Skin of body (tissue), 3 donors: ENCODE measurements at places on chromosomes 11 and 22. TPM values are rescaled to one million over a fixed set of nuclear protein-coding genes. Genes with fewer than 3 reads are reported as not detected.

DNA sequence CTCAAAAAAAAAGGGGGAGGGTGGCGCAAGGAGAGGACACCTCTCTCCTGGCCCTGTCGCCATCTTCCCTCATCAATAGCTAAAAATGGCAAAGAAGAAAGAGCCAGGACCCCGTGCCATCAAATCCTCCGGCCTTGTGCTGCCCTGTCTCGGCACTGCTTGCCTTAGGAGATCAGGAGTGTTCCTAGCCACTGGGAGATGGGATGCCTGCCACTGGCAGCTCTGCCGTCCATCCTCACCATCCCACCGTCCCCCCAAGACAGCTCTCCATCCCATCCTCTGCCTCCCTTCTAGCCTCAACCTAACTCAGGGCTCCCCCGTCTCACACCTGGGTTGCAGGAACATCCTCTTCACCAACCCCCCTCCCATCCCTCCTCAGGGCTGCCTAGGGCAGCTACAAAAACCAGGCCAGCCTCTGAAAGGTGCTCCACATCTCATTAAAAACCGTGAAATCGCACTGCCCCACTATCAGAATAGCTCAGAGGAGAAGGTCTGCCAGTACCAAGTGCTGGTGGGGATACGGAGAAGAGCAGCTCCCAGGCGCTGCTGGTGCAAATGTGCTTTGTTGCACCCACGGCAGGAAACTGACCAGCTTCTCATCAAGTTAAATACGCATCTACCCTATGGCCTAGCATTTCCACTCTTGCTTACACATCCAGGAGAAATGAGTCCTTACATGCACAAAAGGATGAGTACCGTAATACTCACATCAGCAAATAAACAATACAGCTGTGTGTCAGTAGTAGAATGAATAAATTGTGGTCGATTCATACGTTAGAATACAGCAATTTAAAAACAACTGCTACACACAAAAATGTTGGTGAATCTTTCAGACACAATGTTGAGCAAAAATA is 31.7 kb upstream of the GCAT start:
- no peak for DNase-seq

DNA sequence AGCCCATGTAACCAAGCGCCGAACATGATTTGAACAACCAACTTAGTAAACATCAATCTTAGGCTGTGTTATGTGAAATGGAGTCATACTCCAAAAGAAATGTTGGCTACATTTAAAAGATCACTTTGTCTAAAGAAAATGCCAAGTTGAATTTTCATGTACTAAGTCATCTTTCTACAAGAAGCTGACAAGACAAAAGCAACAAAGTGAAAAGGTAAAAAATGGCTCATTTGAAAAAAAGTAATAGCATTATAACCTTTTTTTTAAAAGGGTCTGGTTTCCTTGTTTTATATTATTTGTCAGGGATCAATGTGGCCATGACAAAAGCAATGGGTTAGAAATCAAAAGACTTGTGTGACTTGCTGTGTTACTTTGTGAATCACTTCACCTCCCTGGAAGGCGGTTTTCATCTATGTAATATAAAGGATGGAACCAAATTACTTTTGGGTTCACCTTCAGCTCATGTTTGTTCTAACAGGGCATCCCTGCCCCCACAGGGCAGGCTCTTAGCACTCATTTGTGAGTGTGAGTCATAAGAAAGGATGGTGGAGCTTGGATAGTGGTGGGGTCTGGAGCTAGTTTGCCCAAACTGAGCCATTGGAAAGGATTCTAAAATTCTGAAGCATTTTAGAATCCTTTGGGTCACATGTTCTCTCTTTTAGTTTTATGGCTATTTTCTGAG is 131.9 kb upstream of the MTMR2 start:
- no peak for DNase-seq

DNA sequence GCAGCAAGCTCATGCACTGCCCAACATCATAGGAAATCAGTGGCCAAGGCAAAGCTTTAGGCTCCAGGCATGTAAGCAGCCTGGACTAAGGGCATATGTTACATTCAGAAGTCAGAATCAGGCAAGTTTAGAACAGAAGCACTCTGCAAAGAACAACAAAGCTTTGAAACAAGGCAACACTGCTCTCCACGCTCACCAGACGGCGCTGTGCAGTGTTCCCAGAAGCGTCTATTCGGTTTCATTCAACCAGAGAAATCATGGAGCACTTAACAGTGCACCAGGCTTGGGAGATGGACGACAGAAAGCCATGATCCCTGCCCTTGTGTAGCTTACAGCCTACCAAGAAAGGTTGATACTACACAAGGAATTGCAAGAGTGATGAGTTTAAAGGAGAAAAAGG is 555.8 kb downstream of the BUD13 start:
- no peak for DNase-seq

DNA sequence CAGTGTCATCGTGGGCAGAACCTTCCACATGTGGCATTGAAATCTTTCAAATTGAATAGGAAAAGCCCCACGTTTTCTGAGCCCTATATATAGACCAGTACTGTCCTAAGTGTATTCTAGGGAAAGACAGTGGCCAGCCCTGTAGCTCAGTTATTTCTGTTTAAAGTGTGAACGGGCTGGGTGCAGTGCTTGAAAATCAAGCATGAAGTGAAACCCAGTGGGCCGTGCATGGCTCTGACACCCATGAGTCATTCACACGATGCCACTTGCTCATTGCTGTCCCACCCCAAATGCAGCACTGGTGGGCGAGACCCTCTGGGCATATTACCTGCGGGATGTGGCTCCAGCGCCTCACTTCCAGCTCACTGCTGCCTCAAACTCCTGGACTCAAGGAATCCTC is 29.8 kb upstream of the CCDC188 start:
- no peak for DNase-seq

DNA sequence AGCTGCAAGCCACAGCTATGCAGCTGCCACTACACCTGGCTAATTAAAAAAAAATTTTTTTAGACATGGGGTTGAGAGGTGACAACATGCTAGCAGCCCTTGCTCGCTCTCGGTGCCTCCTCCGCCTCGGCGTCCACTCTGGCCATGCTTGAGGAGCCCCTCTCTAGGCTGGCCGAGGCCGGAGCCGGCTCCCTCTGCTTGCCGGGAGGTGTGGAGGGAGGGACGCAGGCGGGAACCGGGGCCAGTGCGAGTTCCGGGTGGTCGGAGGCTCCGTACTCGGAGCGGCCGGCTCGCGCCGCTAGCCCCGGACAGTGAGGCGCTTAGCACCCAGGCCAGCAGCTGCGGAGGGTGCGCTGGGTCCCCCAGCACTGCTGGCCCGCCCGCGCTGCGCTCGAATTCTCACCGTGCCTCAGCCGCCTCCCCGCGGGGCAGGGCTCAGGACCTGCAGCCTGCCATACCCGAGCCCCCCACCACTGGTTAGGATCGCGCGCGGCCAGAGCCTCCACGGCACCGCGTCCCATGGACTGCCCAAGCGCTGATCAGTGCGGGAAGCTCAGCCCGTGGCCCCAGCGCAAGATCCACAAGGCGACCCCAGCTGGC is 10.7 kb downstream of the MYO18B start:
- no peak for DNase-seq

DNA sequence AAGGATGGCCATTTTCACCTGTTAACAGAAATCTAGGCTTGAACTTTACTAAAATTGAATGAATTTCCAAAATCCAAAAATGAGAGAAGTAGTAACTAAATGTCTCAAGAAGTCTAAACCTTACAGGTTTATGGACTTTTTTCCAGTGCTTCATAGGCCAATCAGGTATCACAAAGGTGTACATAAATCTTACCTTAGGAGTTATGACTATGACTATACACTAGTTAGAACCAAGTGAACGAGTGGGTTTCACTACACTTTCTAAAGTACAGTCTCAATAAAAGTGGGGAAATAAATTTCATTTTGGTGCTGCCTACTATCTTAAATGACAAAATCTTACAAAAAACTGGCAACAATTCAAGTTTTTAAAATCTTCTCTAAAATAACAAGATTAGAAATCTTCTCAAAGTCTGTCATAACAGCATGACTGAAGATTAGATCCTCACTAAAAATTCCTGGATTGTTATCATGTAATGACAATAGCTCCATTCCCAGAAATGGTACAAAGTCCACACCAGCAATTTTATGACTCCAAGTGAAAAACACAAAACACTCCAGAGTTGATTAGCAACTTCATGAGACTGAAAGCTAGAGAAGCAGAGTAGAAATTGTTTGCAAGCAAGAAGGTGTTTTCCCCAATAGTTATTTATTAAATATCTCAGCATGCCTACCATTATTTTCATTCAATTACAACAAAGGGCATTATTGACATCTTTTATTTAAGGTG is 20.9 kb downstream of the SOX6 start:
- no peak for DNase-seq

DNA sequence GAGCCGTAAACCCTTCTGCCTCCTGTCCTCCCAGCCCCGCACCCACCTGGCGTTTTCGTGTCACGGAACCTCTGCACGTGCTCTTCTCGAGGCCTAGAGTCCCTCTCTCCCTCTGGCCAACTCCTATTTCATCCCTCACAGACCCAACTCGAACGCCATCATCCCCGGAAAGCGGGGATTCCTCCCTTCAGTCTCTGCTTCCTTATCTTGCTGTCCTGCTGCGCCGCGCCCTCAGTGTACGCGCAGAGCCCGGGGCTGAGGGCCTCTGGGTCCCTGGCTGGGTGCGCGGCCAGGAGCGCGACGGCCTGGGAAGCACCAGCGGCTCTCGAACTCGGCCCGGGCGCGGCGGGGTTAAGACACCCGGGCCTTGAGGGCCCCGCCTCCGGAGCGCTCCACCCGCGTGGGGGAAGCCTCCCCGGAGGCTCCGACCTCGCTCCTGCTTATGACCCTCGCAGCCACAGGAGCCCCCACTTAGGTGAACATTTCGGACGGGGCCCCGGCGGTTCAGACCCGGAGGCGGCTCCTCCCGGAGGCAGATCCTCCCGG is 398 bp upstream of the ATG16L2 start:
- DNase-seq: no peak

DNA sequence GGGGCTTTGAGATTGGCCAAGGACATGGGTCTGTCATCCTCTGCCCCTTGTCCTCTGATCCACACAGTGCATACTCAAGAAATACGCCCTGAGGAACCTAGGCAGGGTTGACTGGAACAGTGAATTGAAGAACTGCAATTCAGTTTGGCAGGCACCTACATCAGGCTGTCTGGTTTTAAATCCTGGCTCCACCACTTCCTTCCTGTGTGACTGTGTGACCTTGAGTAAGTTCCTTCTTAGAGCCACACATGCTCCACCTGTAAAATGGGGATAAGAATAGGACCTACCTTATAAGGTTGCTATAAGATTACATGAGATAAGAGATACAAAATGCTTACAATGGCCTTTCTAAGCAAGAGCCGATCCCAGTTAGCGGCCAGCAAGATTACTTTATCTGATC is 15.8 kb upstream of the TCF20 start:
- DNase-seq: no peak

- DNase-seq: no peak
Observed at GRCh38 chr22:43295173-43295572, 48.0 kb downstream of the SCUBE1 start.

DNA sequence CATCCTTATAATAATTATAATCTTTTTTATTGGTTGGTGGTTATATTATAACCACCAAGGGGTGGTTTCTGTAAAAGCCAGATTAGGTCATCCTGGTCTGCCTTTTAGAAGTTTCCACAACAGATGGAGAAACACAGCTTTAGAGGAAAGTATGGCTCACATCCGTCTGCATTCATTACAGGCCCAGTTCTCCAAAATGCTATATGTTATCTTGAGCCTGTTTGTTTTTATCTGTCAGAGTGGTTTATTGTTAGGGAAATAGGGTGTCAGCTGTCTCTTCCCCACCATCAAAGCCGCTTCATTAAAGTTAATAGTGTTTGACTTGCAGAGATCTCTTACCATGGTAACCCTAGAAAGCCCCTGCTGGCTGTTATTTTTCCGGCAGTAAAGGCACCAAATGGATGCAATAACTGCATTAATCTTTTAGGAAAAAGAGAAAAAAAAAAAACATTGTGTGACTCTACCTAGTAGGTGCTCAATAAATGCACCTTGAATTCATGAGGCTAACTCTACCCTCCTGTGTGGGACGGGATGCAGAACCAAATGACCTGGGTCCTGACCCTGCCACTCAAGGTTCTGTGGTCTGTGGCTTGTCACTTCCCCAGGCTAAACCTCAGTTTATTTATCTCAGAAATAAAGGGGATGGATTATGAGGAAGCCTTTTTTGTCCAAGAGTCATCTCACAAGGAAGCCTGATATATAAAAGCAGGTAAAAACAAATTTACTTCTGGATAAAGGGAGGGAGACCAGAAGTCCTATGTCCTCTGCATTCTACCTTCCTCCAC is 118.3 kb downstream of the WT1 start:
- DNase-seq: no peak

DNA sequence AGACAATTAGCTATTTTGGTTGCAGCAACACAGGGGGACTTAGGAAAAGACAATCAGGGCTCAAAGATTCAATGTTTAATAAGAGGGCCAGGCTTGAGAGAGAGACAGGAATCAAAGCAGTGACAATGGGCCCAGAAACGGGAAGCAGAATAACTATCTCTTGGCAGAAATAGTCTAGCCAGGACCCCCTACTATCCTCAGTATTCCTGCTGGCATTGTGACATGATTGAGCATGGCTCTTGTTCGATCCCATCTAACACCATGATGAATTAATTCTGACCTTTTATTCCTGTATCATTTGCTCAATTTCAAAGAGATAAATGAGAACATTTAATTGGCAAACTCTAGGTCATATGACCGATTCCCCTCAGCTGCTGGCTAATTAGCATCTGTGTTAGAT is 12.8 kb upstream of the ANO5 start:
- no peak for DNase-seq

The OR6T1 gene
- total RNA-seq: not detected

The RIBC2 gene
- 2.1 TPM for total RNA-seq

- DNase-seq: no peak
Observed at GRCh38 chr11:117425679-117426296, 98.1 kb downstream of the CEP164 start.

DNA sequence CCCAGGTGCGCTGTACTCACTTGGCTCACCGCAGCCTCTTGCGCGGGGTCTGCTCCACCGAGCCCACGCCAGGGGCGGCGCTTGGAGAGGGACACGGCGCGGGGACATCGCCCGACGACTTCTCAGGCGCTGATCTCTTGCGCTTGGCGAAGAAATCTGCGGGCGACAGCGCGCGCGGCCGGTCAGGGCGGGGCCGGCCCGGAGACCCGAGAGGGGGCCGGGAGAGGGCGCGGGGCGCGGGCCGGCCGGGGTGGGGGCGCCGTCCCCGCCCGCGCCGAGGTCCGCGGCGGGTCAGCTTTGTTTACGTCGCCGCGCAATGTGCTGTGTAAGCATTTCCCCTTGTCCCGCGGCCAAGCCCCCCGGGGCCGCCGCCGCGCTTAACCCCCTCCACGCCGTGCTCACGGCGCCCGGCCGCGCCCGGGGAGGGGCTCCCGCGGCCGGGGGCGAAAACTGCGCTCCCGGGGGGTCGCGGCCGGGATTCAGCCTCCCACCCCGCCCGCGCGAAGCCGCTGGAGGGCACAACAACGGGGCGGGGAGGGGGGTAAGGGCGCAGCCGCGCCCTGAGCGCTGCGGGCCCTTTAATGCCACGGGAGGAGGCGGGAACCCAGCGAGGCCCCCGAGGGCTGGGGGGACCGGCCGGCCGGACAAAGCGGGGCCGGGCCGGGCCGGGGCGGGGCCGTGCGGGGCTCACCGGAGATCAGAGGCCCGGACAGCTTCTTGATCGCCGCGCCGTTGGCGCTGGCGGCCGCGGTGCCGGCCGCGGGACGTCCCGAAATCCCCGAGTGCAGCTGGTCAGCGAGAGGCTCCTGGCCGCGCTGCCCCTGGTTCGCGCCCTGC is 1.4 kb downstream of the CDKN1C start:
- DNase-seq: no peak

The FAM83F gene
- 4.3 TPM for total RNA-seq

GRCh38 chr22:35697142-35697541 is 20.5 kb upstream of the APOL5 start:
- no peak for DNase-seq

The SYT12 gene
- total RNA-seq: 1.3 TPM

- DNase-seq: no peak
Observed at GRCh38 chr11:244376-244775, 7.6 kb downstream of the PSMD13 start.
